Fibroblast of villous mesenchyme (primary cell): ENCODE measurements at places on chromosomes 1 and 21.
A peak's percentile ranks its signal among the peaks of the same experiment; 100 is the strongest.

- DNase-seq = no peak
Measured at GRCh38 chr1:65844821-65845534, 52.3 kb downstream of the PDE4B start.

DNA sequence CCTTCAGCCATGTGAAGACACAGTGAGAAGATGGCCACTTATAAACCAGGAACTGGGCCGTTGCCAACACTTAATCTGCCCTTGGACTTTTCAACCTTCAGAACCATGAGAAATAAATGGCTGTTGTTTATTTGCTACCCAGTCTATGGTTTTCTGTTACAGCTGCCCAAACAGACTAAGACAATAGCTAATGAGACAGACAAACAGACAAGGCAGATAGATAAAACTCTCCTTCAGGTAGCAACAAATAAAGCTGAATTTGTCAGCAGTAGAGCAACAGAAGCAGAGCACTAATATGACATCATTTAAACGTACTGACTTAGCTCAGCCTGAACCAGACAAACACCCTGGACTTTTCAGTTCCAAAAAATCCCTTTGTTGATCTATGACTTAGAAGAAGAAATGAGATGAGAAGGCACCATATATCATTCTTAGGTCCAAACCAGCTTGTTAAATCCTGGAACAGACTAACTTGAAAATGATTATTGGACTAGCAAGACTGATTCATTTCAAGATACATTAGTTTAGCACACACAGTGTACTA lies 27.0 kb downstream of the ZZZ3 start:
- DNase-seq = peak; percentile 17

GRCh38 chr21:34642211-34643075 lies 26.4 kb upstream of the CLIC6 start:
- DNase-seq = peak; percentile 30

- DNase-seq = no peak
Measured at GRCh38 chr1:231240531-231240882, 505 bp upstream of the GNPAT start.

GRCh38 chr1:219666242-219666641 lies 53.3 kb upstream of the ZC3H11B start:
- peak; percentile 5 for DNase-seq

DNA sequence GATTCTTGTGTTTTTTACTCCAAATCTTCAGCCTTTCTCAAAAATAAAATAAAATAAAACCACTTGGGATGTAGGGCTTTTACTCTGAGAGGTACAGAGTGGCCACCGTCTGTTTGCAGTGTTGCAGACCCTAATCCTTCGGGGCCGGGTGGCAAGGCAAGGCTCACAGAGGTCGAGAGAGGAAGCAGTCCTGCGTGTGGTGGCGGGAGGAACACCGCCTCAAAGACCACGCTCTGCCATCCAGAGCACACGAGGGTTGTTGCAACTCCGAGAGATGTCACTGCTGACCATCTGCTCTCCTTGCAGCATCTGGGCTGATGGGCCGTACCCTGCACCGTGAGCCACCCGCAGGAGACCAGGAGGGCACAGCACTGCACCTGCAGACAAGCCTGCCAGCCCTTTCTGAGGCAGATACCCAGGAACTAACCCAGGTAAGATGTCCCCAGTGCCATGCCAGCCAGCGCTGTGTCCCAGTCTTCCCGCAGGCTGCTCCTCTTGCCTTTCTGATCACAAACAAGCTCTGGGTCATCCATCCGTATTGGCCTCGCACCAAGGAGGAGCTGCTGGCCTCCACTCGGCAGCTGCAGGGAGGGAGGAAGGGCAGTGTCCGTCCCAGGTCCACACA lies 31.5 kb downstream of the SNAP47 start:
- no peak for DNase-seq

DNA sequence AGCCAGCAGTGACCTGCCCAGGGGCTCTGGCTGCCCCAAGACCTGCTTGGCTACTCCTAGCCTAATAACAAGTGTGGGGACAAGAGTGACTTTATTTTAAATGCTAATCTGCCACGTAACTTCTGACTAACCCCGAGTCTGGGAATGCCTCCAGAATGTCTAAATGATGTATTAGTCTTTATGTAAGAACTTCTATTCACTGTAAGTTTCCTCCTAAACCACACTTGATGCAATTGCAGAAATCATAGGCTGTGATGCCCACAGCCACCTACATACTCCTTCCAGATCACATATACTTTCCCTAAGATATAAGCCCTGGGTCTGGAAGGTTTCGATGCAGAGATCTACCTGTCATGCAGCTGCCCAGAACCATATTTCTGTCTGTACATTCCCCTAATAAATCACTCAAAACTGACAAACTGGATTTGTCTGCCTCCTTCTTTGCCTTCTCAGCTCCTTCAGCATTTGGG lies 5.9 kb upstream of the VPS45 start:
- DNase-seq = peak; percentile 88

- DNase-seq = no peak
Measured at GRCh38 chr1:12136916-12137610, 29.7 kb upstream of the TNFRSF1B start.

DNA sequence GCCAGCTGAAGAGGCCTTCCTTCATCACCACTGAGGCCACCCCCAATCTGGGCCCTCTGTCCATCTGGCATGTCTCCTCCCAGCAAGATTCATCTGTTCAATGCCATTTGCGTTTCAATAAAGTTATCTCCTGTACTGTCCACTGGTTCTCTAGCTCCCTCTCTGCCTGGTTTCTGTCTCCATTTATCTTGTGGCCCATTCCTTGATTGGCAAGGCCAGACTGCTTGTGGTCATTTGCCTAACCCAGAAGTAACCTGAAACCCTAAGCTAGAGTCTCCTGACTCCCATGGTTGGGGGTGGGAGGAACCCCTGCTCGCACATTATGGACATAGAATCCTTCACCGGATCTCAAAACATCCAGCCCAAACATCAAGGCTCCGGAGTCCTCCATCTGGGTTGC lies 2.1 kb upstream of the IPO9 start:
- peak; percentile 47 for DNase-seq

DNA sequence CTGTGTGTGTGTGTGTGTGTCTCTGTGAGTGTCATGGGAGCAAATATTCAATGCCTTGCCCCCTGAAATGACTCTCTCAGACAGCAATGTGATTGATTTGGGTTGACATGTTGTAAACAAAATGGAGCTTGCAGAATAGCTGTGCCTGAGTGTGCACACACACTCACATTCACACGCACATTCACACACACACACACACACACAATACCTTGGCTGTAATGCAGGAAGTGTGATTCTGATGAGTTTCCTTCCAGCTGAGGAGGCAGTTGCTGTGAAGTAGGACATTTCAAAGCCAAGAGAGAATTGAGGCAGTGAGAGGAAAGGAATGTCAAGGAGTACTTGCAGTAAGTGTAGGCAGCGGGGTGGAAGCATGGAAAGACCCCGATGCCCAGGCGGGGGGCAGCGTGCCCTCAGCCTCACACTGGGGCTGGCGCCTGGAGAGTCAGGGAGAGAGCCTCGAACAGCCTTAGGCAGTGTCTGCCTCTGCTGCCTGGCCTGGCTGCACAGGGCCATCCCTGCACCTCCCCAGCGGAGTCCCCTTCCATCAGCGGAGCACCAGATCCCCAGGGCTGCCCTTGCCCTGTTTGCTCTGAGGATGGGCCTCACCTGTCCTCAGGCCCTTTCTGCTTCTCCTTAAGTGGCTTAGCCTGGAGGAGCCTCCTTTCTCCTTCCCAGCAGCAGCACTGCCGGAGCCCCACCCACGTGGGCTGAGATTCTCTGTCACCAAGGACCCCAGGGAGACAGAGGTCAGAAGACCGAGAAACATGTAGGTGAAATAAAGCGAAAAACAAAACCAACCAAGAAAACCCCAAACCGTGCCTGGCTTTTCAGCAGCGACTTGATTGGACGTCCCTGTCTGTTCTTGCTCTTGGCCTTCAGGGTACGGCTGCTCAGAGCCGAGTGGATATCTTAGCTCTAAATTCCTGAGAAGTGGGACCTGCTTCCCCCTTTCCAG lies 9.2 kb downstream of the VASH2 start:
- no peak for DNase-seq

GRCh38 chr1:11109047-11109760 lies 9.5 kb upstream of the EXOSC10 start:
- no peak for DNase-seq

- DNase-seq = peak; percentile 67
Measured at GRCh38 chr1:41810446-41810845, 108.3 kb downstream of the HIVEP3 start.

GRCh38 chr1:116667078-116667574 lies 407 bp downstream of the IGSF3 start:
- DNase-seq = no peak

- DNase-seq = peak; percentile 4
Measured at GRCh38 chr21:46517361-46517760, 58.7 kb downstream of the DIP2A start.

DNA sequence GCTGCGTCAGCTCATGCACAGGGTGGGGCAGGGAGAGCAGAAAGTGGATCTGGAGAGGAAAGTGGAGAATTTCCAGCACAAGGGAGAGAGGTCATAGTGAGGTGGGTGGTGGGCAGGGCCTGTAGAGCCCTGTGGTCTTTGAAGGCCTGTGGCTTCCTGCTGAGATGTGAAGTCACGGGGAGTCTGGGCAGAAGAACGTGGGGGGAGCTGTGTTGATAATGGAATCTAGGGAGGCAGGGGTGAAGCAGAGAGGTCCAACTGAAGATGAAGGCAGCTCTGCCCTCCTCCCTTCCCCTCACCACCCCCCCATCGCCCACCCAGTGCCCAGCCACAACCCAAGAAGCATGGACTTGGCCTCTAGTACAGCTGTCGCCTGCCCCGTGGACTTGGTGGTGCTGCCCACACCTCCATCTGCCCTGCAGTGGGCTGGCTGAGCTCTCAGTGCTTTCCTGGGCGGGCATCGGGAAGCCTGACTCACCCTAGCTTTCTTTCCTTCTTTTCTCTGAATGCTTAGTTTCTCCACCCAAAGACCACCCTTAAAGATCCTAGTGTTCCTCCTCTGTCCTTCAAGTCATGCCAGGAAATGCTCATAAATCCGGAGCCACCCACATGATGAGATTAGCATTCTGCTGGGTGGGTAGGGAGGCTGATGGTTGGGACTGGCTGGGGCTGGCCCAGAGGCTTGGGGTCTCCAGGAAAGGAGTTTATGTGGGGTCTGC lies 186.1 kb downstream of the TRABD2B start:
- no peak for DNase-seq

- DNase-seq = no peak
Measured at GRCh38 chr1:189623336-189623735, 854.3 kb downstream of the BRINP3 start.

DNA sequence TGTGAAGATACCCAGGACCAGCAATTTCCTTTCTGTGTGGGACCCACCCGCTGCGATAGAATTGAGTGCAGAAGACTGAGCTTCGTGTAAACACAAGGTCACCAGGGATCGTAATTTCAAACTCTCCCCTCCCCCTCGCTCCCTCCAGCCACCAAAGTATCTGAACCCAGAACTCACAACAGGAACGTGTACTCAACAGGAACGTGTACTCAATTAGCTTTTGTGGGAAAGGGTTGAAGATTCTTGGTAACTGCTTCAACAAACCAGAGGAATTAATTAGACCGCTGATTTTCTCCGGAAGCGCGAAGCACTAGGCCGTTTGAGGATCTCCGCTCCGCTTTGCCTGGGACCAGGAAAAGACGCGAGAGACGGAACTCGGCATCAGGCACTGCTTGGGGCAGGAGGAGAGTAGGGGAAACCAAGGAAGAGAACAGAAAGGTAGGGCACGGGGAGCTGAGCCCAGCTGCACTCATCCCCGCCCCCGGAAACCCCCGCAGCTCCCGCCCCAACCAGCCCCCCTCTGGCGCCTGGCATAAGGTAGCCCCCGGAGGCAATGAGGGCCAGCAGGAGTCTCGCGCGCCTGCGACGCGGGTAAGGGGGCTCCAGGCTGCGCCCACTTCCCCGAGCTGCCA lies 453 bp downstream of the DRAM2 start:
- peak; percentile 67 for DNase-seq

- DNase-seq = peak; percentile 21
Measured at GRCh38 chr1:44472620-44473525, 67.8 kb downstream of the RNF220 start.

GRCh38 chr1:20404466-20404865 lies 81.5 kb downstream of the CAMK2N1 start:
- no peak for DNase-seq

GRCh38 chr1:9551984-9552383 lies 12.7 kb downstream of the SLC25A33 start:
- no peak for DNase-seq

- no peak for DNase-seq
Measured at GRCh38 chr21:44819283-44820243, 1.7 kb upstream of the SUMO3 start.

DNA sequence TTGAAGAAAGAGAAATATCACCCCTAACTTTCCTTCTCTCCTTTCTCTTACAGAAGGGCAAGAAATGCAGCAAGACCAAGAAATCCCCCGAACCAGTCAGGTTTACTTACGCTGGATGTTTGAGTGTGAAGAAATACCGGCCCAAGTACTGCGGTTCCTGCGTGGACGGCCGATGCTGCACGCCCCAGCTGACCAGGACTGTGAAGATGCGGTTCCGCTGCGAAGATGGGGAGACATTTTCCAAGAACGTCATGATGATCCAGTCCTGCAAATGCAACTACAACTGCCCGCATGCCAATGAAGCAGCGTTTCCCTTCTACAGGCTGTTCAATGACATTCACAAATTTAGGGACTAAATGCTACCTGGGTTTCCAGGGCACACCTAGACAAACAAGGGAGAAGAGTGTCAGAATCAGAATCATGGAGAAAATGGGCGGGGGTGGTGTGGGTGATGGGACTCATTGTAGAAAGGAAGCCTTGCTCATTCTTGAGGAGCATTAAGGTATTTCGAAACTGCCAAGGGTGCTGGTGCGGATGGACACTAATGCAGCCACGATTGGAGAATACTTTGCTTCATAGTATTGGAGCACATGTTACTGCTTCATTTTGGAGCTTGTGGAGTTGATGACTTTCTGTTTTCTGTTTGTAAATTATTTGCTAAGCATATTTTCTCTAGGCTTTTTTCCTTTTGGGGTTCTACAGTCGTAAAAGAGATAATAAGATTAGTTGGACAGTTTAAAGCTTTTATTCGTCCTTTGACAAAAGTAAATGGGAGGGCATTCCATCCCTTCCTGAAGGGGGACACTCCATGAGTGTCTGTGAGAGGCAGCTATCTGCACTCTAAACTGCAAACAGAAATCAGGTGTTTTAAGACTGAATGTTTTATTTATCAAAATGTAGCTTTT lies 2.4 kb downstream of the CCN1 start:
- DNase-seq = peak; percentile 74
